ENCODE measurements at places on chromosomes 6 and 20. TPM values are rescaled to one million over a fixed set of nuclear protein-coding genes. Genes with fewer than 3 reads are reported as not detected.

Gene TMC2
- total RNA-seq: not detected

Gene ZSCAN23
- total RNA-seq: under 0.01 TPM

Gene FOXQ1
- not detected for total RNA-seq

Gene TTBK1
- total RNA-seq: not detected

Gene PRND
- 1.9 TPM for total RNA-seq

Gene TMEM170B
- total RNA-seq: 1.4 TPM

Gene AKIRIN2
- 13.6 TPM for total RNA-seq

Gene TSBP1
- total RNA-seq: not detected

Gene HMGN3
- total RNA-seq: 48.8 TPM

Gene FOXC1
- total RNA-seq: 2.8 TPM

Gene TCP11
- 0.13 TPM for total RNA-seq

Gene EBF4
- total RNA-seq: 0.77 TPM

Gene BPHL
- total RNA-seq: 10.1 TPM

Gene REM1
- total RNA-seq: not detected

Gene RAET1G
- under 0.01 TPM for total RNA-seq

Gene HLA-DRB1
- total RNA-seq: 0.76 TPM

Measured in dermis microvascular lymphatic vessel endothelial cell (primary cell).